ENCODE measurements at places on chromosomes 7 and 10.

DNA sequence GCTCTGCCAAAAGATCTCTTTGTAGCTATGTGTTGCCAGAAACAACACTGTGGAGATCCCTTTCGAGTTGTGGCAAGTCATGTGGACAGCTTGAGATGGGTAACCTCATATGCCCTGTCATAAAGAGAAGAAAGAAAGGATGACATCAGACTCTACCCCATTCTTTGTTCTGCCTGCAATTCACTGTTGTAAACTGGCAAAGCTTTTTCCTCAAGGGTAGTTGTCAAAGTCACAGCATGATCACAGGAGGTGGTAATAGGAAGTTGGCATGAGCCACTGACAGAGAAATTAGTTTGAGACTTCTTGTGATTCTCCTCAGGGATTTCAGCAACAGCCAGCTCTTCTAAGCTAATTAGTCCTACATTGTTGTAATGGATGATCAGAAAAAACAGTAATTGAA, 19.4 kb upstream of the MINDY3 start:
- DNase-seq, result peak; percentile 45

DNA sequence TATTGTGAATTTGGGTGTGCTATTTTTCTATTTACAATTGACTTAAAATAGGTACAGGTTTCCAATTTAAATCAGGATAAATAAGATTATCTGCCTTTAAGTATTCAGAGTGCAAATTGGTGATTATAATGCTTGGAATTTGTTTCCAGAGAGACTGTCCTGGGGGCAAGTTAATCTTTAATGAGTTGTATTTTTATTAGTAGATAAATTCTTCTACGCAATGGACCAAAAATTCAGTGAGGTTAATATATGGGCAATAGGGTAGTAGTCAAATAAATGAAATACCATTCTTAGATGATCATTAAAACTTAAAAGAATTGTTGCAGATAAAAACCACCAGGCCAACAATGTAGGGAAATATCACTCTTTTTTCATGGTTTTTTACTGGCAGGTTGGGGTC, 3.4 kb downstream of the BICC1 start:
- no peak for DNase-seq

- DNase-seq, result no peak
Observed at GRCh38 chr7:78139335-78139734, 340.8 kb downstream of the PHTF2 start.

DNA sequence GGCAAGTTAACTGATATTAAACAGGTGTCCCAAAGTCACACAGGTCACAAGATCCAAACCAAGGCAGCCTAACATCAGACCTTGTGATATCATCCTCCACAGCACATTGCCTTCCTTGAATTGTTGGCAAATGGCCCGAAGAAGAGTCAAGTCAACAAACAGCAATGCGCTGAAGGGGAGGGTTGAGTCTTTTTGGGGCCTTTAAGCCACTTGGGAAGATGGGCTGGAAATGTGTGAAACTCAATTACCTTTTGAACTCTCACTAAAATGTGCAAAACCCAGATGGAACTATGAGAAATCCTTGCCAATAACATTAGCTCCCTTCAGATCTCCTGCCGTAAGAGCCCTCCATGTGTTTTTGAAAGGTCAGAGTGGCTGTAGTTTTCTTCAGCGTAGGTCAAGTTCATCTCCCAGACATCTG, 47.9 kb upstream of the STK17A start:
- no peak for DNase-seq

DNA sequence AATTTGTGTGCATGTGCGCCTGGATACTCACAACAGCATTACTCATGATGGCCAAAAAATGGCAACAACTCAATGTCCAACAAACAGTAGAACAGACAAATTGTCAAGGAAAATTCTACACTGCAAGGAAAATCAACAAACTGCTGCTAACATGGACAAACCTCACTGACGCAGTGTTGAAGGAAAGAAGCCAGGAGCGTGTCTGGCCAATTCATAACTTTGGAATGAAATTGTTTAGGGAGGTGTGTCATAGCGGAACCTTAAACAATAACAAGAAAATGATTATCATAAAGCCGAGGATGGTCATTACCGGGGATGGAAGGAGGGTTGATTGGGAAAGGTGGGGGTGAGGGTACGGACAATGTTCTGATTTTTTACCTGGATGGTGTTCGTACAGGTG, 29.1 kb downstream of the ALOX5 start:
- DNase-seq, result no peak

GRCh38 chr10:93334901-93335327, 147.2 kb downstream of the MYOF start:
- DNase-seq, result no peak

- no peak for DNase-seq
Observed at GRCh38 chr7:26668821-26669220, 195.6 kb downstream of the SKAP2 start.

GRCh38 chr10:132707776-132708171, 78.2 kb downstream of the NKX6-2 start:
- DNase-seq, result no peak

GRCh38 chr10:24792638-24793037, 69.0 kb upstream of the ARHGAP21 start:
- DNase-seq, result no peak

GRCh38 chr7:43199371-43200160, 87.1 kb downstream of the HECW1 start:
- DNase-seq, result no peak

- DNase-seq, result no peak
Observed at GRCh38 chr7:136617176-136617575, 251.3 kb upstream of the CHRM2 start.

- no peak for DNase-seq
Observed at GRCh38 chr10:131636116-131636515, 264.7 kb upstream of the PPP2R2D start.

DNA sequence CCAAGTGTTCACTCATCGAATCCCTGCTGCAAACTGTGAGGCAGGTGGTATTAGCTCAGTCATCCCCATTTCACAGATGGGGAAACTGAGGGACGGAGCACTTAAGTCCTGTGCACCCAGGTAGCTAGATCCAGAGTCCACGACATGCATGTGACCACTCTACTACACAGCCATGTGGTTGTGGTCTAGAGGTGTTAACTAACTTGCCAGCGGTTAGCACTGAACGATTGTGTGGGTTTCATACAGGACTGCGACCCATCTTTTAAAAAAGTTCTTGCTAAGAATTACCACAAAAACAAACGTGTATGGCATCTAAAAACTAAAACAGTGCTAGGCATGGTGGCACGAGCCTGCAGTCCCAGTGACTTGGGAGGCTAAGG, 16.1 kb upstream of the ABCC2 start:
- no peak for DNase-seq

DNA sequence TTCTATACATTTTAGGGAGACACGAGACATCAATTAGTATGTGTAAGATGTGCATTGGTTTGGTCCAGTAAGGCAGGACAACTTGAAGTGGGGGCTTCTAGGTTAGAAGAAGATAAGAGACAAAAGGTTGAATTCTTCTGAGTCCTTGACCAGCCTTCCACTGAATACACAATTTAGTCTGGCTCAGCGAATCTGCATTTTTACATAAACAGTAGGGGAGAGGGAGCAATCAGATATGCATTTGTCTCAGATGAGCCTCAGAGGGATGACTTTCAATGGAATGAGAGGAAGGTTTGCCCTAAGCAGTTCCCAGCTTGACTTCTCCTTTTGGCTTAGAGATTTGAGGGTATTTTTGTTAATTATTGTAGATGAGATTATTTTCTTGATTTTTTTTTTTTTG, 20.0 kb upstream of the C10orf90 start:
- DNase-seq, result no peak

DNA sequence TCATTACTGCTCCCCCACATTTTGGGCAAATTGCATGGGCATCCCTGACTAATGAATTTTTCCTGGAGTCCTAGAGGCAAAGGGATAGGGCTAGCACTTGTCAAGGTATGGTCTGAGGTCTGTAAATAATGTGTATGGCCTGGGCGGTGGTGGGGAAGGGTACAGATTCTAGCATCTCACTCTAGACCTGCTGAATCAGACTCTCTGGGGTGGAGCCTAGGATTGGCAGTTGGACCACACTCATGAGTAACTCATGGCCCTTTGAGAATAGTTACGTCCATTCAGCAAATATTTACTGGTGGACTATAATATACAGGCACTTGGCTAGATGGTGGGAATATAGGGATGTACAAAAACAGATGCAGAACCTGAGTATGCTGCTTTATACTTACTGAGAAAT, 118.0 kb downstream of the CELF2 start:
- no peak for DNase-seq

DNA sequence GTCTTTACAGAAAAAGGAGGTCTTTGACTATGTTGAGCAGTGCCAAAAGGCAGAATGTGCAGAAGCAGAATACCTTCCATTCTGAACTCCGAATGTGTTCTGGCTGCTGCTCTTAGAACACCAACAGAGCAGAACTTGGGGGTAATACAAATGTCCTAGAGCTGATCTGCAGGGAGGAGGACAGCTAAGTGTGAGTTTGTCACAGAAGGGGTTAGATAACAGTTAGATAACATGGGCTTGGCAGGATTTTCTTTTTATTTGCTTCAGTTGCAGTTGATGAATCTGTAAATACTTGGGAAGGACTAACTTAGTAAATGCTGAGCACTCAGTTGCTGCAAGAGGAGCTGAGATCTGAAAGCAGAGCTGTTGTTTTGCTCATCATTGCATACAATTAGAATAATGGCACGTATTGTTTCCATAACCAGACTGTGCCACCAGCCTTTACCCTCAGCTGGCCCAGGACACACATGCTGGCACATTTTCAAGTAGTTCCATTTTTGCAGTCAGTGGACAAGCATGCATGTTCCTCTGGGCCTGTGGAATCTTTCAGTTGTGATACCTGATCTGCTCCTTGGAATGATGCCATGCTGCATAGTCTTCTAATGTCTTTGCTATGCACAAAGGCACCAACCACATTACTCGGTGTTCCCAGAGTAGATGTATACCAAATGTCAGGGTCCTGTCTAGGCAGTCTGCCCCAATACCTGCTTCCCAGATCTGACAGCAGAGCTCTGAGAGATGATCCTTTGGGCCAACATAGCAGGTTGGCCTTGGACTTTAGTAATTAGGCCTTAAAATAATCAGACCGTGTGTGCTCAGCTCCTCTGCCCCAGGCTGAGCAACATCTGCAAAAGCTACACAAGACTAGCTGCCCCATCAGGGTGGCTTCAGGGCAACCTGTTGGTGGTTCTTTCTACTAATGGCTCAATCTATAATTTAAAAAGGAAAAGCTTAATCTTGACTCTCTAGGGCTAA, 55.7 kb downstream of the GSDME start:
- DNase-seq, result no peak

- DNase-seq, result no peak
Observed at GRCh38 chr7:26863518-26864308, 677 bp downstream of the SKAP2 start.

DNA sequence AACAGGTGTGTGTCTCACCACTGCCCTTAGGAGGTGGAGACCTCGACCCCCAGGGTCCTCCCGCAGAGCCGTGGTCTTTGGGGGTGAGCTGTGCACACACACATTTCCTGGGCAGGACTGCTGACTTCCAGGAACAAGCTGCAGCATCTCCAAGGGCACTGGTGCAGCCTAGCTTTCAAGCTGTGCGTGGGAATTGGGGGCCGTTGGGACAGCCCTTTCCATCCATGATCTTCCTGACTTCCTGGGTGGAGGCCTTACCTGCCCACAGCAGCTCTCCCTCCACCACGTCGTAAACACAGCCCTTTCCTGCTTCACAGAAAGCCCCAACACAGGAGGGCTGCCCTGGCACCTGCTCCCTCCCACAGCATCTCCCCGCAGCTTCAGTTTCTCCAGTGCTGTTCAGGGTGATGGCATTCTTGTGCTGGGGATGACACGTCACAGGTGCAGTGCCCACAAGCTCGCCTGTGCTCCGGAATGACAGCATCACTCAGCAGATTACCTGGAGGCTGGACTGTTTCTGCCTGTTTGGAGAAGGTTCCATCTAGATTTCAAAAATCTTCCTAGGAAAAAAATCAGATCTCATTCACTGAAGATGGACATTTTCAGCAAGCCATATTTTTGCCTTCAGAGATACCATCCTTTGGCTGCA, 208.0 kb upstream of the PPP2R2D start:
- no peak for DNase-seq

DNA sequence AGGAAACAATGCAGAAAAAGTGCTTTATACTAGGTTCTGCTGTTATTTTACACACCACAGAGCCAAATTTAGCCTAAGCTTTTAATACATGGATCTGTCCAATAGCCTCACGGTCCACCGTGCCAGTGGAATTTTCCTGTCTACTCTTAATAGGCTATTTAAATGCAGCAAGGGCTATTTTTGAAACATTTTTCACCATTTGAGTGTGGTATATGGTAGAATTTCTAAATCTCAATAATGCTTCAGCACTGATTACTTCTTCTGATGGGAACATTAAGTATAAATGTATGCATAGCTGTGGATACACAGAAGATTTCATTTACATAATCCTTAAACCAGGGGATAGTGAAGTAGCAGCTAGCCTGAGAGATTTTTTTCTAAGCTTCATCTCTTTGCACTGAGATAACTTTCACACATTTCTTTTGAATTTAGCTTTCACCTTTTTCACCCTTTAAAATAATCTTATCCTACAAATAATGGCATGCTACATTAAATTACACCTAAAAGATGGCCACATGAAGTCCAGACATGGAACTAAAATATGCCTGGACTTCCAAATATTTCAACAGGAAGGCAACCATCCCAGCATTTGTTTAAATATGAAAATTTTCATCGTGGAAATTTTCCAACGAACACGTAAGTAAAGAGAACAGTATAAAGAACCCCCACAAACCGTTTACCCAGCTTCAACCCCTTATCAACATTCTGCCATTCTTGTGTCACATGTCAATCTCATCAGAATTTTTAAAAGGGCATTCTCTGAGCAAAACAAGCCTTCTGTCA, 45.4 kb downstream of the AMPH start:
- no peak for DNase-seq

DNA sequence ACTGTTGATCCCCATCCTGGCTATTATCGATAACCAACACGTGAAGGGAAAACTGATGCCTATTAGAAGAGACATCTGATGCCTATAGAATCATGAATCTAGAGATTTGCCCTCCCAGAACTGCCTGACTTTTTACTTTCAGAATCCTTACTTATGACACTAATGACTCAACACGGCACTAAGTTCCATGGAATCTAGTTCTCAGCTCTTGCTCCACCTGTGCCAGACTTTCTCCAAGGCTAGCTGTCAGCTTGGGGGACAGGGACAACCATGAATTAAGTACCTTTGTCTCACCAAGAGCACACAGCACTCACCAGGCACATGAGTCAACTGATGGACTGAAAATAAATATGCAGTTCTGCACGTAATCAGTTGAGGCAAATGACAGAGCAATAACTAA, 184.2 kb downstream of the FRMD4A start:
- no peak for DNase-seq

DNA sequence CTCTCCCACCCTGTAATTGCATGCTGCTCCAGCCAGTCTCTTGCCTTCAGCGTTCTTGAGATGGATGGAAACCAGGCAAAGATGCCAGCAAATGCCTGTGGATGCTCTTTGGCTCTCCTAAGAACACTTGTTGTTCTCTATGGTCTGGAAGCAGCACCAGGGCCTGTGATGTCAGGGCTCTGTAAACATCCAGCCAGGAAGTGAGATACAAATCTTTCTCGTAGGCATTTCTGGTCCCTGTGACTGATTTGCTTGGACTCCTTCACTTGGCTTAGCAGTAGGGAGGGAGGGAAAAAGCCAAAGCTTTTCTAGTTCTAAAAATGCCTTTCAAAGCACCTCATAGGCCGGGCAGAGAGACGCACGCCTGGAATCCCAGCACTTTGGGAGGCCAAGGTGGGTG, 201.3 kb downstream of the REEP3 start:
- DNase-seq, result no peak
